ENCODE measurements at places on chromosomes 2 and 18. TPM values are rescaled to one million over a fixed set of nuclear protein-coding genes. Genes with fewer than 3 reads are reported as not detected.

GRCh38 chr2:70947556-70948184, 12.0 kb downstream of the ATP6V1B1 start:
- no peak for DNase-seq

- no peak for DNase-seq
Observed at GRCh38 chr2:166768393-166769123, 119.7 kb upstream of the XIRP2 start.

The MYL12B gene
- 171 TPM for total RNA-seq

DNA sequence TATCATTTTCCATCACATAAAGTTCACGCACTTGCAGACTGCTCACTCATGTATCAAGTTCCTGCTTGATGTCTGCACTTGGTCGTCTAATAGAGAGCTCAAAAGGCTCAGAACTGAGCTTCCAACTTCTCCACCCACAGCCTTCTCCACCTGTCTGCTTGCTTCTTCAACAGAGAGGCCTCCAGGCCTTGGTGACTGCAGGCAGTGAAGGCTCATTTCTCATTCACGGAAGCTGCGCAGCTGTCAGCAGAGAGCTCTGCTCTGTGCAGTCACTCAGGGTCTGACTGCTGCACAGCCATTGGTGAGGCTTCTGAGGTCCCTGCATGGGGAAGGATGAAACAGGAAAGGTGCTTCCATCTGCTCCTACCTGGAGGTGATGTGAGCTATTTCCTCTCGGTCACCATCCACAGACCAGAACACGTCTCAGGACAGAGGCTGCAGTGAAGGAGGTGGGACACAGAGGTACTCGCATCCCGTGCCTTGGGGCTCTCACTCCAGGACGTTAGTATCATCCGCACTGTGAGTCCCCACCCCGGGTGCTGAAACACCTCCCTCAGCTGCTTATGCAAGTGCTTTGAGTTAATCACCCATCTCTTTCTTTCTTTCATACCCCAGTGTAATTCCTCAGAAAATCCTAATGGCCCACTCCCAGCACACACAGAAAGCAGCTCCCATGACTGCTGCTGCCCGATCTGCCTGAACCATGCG, 126.2 kb downstream of the TMEM18 start:
- DNase-seq, result no peak

DNA sequence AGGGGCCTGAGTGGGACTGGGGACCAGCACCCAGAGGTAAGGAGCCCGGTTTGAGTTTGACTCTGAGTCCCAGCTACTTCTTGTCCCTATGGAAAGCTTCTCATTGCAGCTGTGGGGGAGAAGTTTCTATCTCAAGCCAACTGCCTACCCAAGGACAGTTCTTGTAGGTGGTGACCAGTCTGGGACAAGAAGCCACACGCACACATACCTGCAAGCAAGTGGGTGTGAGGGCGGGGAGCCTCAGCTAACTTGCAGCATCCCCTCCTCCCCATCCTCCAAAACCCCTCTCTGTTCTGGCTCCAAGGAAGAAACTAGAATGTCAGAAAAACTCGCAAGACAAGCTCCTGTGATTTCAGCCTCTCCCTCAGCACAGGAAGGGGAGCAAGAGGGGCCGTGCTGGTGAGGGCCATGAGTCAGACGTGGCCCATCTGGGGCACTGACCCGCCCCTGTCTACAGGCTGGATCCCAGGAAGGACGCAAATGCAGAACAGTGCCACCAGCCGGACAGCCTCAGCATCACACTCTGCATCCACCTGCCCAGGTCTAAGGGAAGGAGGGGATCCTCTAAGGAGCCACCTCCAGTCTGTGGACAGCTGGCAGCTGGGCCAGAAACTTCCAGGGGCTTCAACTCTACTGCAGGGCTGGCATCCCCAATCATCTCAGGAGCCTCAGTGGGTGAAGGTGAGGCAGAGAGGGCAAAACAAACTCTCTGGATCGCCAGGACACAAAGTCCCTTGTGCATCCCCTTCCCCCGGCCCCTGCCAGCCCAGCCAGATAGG, 103.4 kb downstream of the TNS1 start:
- DNase-seq, result peak; percentile 80

The LYPD1 gene
- not detected for total RNA-seq

- no peak for DNase-seq
Observed at GRCh38 chr18:56196495-56197225, 441.7 kb downstream of the TXNL1 start.

The KCNK3 gene
- total RNA-seq, result 27.5 TPM

DNA sequence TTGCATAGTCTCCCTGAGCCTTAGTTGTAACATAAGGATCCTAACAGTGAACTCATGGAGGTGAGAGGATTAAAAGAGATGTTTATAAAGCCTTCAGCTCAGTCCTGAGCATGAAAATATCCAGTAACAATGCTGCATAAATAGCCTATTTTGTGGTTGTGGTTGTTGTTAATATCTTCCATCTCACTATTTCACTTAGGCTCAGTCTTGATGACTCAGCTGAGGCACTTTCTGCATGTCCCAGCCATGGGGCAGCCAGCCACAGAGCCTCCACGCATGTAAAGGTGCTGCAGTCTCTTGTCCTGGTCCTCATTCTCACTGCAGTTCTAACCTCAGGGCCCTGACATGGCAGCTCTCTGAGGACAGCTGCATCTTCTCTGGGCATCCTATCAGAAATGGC, 218.8 kb upstream of the PKDCC start:
- DNase-seq, result no peak

DNA sequence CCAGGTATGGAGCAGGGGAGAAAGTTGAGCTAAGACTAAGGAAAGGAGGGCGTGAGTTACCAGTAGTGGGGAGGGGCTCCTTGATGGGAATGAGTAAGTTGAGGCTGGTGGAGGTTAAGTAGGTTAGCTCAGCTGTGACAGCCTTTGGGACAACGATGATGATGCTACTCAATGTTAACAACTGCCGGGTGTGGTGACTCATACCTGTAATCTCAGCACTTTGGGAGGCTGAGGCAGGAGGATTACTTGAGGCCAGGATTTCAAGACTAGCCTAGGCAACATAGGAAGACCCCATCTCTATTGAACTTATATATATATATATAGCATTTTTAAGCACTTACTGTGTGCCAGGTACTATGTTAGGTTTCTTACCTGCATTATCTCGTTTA, 48.4 kb downstream of the HK2 start:
- DNase-seq, result no peak

GRCh38 chr2:158999458-158999857, 31.0 kb downstream of the TANC1 start:
- no peak for DNase-seq

DNA sequence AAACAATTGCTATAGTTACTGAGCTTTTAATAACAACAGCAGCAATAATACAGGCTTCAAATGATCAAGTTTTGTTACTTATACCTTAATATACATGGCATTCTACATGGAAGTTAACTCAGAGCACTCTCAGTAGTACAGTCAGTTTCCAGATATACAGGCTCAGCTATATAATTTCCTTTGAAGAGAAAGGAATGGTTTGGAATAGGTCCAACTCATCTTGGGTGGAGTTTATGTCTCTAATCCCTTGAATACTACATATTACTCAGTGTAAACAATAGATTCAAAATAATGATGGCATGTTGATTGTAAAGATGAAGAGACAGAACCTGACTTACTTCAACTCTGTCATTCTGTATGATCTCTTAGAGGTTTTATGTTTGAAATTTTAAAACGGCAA, 174.9 kb downstream of the EPHA4 start:
- DNase-seq, result no peak

The PROM2 gene
- total RNA-seq, result 0.66 TPM

The ALPP gene
- not detected for total RNA-seq

DNA sequence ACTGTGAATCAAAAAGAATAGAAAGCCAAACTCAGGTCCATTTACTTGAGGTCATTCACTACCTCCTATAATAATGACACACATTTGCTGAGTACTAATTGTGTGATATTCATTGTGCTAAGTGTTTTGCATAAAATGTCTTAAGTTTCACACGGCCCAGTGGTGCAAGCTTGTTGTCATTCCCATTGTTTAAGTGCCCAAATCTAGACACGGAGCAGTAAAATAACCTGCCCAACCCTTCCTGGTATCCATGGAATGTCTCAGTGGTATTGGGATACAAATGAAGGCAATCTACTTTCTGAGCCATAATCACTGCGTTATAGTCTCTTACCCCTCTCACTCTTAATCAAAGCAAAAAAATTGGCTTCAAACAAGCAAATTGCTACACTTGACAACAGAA, 233.3 kb downstream of the NCKAP5 start:
- DNase-seq, result no peak

The MYOM1 gene
- 377 TPM for total RNA-seq

DNA sequence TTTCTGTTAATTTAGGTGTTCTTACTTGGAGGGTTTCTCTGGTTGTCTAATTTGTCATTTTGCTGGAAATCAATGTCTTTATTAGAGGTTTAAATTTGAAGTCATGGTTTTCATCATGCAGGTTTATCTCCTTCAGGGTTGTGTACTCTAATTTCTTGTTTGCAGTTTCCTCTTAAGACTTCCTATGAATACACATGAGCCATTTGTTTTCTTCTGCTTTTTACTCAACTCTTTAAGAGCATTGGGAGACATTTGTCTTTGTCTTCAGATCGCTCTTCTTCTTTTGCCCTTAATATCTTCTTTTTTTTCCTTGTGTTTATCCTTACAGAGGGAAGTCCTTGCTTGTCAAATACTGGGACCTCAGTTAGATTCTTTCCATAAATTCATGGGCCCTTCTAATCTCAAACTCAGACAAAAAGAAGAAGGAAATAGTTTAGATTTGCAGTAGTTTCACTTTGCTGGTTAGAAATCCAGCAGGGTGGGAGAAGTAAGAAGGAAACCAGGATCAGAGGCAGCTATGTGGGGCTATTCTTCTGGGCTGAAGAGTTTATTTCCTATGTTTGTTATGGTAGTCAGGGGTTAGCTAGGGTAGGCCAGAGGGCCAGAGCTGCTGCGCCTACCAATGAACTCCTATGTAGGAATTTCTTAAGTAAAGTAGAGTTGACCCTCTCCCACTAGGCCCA, 176.6 kb downstream of the DYSF start:
- no peak for DNase-seq

GRCh38 chr18:6373187-6373586, 41.5 kb downstream of the L3MBTL4 start:
- DNase-seq, result no peak

DNA sequence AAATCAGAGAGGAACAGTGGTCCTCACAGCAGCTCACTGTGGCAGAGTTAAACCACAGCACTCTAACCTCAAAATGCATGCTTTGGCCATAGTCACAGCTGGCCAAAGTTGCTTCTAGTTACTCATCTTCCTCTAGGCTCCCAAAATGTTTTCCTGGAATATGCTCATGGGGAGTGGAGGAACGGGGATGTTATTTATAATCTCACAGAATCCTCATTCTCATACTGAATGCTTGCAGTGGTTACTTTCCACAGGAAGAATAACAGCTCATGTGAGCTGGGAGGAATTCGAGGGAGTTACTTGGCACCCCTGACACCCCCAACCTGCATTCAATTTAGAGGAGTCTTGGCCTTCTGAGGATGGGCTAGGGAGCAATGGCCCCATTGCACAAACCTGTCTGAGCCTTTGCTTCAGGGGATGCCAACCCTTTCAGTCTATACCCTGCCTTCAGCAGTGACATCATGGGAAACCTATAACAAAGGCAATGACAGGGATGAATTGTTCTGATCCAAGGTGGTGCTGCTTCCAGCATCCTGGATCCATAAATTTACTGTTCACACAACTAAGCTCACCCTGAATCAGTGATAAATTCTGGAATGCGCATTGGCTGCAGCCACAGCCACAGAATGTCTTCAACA, 22.4 kb upstream of the CCBE1 start:
- DNase-seq, result no peak

The DUSP19 gene
- total RNA-seq, result 12.2 TPM

The TUBA4B gene
- not detected for total RNA-seq

DNA sequence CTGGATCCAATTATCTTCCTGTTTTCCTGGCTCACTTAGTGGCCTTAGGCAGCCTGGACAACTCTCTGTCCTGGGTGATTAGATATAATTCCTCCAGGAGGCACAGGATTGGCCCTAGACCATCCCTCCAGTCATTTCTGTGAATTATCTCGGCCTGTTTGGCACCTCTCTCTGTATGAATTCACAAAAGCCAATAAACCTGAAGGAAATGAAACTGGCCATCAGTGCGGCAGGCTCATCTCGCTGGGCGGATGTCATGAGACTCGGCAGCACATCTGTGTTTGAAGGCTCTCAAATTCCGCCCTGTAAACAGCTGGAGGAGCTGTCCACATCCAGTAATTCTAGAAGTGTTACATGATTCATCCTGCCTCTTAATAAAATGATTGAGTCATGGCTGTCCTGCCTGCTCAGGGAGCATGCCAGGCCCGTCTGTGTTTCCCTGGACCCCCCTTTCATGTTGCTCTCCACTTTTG, 38.6 kb downstream of the ACOXL start:
- DNase-seq, result no peak

- DNase-seq, result no peak
Observed at GRCh38 chr2:86138736-86139625, 32.9 kb downstream of the PTCD3 start.

The AGBL5 gene
- total RNA-seq, result 12.4 TPM

- no peak for DNase-seq
Observed at GRCh38 chr2:82120115-82120514, 1815.6 kb upstream of the LRRTM1 start.

DNA sequence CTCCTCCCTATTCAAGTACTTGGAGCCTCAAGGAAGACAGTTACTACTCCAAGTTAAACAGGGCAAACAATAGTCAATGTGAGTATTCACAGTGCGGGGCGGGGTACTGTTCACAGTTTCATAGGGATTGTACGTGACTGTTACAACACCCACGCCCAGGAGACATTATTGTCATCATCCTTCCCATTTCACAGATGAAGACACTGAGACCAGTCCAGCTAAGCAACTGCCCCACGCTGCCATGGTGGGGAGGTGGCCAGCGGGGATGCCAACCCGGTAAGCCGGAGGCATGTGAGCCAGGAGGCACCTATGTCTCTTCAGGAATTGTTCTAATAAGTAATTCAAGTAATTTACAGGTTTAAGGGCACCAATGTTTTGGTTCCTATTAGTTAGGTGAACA, 982 bp downstream of the HJURP start:
- DNase-seq, result no peak

The PDCD1 gene
- total RNA-seq, result 5.5 TPM

- DNase-seq, result peak; percentile 74
Observed at GRCh38 chr2:71452565-71452964, 796 bp upstream of the DYSF start.

DNA sequence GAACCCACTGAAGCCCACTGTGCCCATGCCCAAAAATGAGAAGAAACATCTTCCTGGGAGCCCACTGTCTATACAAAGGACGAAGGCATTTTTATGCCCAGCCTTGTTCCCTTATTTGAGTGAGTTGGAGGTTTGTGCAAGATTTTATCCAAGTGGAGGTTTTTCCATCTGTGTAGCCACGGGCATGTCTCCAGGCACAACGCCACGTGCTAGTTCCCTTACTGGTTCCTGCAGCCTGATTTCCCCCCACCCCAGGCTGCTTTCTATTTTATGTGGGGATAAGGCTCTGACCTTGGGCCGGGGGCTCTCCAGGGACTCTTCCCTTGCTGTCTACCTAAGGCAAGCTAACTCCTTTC, 22.2 kb upstream of the TXNL4A start:
- no peak for DNase-seq

DNA sequence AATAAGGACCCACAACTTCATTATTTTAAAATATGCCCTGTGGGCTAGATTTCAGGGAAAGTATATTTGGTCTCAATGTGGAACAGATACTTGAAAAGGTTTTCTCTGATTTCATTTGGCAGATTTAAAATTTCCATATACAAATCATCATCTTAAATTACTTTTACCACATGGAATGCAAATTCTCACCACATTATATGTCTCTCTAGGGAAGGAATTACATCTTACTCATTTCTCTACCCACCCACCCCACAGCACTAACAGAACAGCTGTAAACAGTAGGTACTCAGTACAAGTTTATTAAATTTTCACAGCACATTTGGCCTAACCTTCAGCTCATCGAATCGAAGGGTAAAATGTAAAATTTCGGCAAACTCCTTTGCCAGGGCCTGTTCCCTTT, 104.0 kb downstream of the CYRIA start:
- no peak for DNase-seq

The SERPINB12 gene
- total RNA-seq, result not detected
